ENCODE measurements at places on chromosomes 2 and 18.
A peak's percentile ranks its signal among the peaks of the same experiment; 100 is the strongest.

DNA sequence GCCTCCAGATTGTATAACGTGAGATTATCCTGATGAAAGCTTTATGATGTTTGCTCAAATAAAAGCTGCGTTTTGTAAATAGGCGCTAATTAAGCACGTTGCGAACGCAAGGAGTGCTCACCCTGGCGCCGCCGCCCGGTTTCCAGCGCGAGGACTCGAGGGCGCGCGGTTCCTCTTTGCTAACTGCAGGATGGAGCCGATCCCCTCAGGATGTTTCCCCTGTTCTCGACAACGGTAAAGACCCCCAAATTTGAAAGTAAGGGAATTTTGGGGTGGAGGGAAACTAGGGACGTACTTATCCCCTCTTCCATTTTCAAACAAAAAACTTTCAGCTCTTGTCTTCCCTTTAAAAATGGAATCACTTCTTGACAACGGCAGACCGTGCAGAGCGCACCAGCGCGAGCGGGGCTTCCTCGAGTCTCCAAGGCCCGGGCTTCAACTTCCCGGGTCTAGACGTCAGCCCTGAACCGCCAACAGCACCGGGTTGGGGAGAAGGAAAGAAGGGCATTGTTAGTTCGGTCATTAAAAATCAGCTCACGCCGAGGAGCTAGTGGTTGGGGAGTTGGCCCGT lies 1.1 kb upstream of the GBX2 start:
- no peak for DNase-seq

GRCh38 chr18:21559195-21559594 lies 41.3 kb downstream of the ESCO1 start:
- no peak for DNase-seq

DNA sequence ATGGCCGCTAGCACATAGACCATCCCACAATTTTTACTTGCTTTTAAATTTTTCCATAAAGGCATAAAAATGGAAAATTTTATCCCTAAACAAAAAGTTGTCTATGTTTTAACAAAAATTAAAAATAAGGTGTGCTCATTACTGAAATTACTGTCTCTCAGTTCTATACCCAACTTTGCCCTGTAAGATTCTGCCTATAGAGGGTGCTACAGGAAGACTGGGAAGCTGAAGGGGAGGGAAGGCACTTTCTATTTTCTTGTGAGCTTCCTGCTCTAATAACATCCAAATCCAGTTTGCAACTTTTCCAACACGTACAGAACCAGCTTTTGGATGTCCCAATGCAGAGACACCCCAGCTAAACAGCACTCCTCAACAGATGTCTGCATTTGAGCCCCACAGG lies 666.9 kb downstream of the PLCL1 start:
- no peak for DNase-seq

DNA sequence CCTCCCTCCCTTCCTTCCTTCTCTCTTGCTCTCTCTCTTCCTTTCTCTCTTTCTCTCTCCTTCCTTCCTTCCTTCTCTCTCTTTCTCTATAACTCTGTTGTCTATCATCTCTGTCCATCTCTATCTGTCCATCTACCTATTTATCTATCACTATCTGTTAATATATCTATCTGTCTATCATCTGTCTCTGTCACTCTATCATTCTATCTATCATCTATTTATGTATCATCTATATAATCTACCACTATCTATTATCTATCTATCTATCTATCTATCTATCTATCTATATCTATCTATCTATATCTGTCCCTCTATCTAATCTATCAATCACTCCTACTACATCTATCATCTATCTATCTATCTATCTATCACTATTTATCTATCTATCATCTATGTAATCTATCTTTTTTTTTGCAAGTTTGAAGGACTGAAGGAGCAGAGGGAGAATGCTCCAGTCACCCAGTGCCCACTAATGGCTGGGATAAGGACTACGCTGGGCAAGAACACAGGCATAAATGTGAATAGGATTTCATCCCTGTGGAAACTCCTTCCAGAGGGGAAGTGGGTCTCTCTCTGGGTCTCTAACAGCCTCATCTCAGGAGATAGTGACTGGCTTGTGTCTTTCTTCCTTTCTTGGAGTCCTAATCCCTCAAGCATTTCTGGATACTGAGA lies 427.0 kb downstream of the LPIN1 start:
- DNase-seq, result no peak

GRCh38 chr2:222353993-222354392 lies 55.2 kb upstream of the PAX3 start:
- DNase-seq, result no peak

- DNase-seq, result no peak
Observed at GRCh38 chr2:46977899-46978298, 62.3 kb upstream of the MCFD2 start.

- DNase-seq, result no peak
Observed at GRCh38 chr18:79962311-79962710, 2.1 kb upstream of the HSBP1L1 start.

GRCh38 chr2:180456801-180457200 lies 449.7 kb upstream of the CWC22 start:
- peak; percentile 47 for DNase-seq

DNA sequence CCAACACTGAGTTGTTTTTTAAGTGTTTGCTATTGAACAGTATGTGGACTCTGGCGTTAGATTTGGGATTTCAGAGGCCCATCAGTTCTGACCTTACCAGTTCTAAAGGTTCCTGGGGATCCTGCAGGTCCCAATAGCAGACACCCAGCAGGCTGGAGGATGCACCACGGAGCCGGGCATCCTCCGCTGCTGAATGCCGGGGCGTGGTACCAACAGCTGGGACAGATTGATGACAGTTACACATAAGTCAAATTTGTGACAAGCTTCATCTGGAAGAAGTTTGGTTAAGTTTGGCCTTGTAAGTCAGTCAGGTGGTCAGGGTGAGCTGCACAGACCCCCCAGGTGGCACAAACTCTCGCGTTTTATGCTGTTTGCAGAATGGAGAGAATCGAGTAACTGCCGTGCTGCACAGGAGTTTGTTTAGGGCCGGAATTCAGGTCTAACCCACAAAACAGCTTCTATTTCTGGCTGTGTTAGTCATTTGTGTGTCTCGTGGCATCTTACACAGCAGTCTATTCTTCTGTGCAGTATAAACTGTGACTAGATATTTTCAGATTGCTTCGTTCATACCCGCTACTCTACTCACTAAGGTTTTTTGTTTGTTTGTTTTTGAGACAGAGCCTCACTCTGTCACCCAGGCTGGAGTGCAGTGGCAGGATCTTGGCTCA lies 19.2 kb downstream of the CTDP1 start:
- DNase-seq, result no peak

- peak; percentile 80 for DNase-seq
Observed at GRCh38 chr2:216341121-216341520, 31.2 kb downstream of the MARCHF4 start.

DNA sequence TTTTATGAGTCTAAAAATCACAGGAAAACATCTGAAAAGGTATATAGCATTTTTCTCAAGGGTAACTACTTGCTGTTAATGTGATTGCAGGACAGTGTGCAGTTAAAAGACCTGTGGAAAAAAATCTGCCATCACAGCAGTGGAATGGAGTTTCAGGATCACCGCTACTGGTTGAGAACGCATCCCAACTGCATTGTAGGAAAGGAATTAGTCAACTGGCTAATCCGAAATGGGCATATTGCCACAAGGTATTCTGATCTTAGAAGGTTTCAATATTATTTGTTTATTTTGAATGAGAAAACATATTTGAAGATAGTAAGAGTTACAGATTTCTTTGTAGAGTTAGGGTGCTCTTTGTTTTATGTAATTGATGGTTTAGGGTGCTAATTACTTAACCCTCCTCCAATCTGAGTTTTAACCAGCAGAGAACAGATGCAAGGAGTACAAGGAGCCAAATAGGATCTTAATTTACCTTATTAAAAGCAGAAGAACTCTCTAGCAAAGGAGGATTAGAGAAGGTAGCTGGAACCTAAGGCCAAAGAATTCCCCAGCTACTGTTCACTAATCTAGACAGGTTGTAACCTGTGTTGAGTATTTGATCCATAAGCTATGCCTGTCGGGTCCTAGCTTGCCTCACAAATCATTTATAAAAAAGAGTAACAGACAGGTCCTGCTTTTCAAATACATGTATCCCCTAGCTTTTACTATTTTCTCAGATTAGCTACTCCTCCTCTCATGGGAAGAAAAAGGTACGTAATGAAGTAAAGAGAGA lies 35.0 kb downstream of the PIKFYVE start:
- no peak for DNase-seq
